GM23338 (cell line): ENCODE measurements at places on chromosomes 12 and 14. TPM values are rescaled to one million over a fixed set of nuclear protein-coding genes. Genes with fewer than 3 reads are reported as not detected.
A peak's percentile ranks its signal among the peaks of the same experiment; 100 is the strongest.

- H3K4me3 ChIP-seq, result no peak overlapping the region
- H3K27me3 ChIP-seq, result no peaks in the 10 kb centered on the region
- no peaks in the 10 kb centered on the region for H3K4me1 ChIP-seq
- no peak overlapping the region for H3K27ac ChIP-seq
- H3K36me3 ChIP-seq, result no peaks in the 10 kb centered on the region
Measured at GRCh38 chr14:61479746-61480502, 158.5 kb downstream of the PRKCH start.

DNA sequence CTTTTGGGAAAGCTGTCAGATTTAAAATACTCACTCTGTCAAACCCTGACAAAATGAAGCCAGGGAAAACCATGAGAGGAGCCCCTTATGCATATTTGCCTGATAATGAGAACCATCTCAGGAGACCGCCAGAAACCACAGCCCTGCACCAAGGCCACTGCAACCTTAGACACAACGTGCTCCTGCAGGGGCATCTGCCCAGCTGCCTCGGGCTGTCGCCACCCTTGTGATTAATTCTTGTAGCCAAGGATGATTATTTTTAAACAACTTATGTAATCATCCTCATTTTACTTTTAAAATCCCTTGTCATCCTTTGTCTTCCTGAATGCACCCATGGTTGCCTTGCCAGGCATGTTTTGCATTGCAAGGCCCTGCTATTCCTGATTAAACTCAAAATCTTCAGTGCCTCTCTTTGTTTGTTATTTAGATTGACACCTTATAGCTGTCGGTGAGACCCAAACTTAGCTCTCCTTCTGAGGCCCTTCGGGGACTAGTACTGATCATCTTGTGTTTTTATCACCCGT, 766.4 kb upstream of the TMEM132C start:
- H3K4me1 ChIP-seq, result no peaks in the 10 kb centered on the region; the same call in 1 of the 2 replicates
- H3K36me3 ChIP-seq, result no peaks in the 10 kb centered on the region; the same call in 1 of the 2 replicates
- H3K27ac ChIP-seq, result no peak overlapping the region
- DNase-seq, result no peak

- no peaks in the 10 kb centered on the region for H3K4me1 ChIP-seq
- no peak for DNase-seq
- H3K4me3 ChIP-seq, result no peak overlapping the region
Measured at GRCh38 chr14:98954349-98955000, 317.5 kb downstream of the BCL11B start.

DNA sequence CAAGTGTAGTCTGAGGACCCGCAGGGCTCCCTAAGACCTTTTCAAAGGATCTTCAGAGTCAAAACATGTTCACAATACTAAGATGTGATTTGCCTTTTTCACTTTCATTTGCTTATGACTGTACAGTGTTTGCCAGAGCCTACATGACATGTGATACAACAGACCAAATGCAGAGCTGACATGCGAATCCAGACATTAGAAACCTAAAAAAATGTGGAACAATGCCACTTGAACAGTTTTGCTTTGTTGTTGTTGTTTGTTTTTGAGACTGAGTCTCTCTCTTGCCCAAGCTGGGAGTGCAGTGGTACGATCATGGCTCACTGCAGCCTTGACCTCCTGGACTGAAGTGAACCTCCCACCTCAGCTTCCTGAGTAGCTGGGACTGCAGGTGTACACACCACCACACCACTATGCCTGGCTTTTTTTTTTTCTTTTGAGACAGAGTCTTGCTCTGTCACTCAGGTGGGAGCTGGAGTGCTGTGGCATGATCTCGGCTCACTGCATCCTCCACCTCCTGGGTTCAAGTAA, 5.3 kb upstream of the RAB35 start:
- DNase-seq, result no peak
- no peaks in the 10 kb centered on the region for H3K27me3 ChIP-seq
- H3K4me1 ChIP-seq, result peaks cover 10% of the 10 kb centered on the region
- no peak overlapping the region; the same call in 1 of the 2 replicates for H3K27ac ChIP-seq

- H3K27me3 ChIP-seq, result no peaks in the 10 kb centered on the region
- no peak overlapping the region for H3K4me3 ChIP-seq
- no peak for DNase-seq
- peaks cover 6% of the 10 kb centered on the region; the same call in 1 of the 2 replicates for H3K36me3 ChIP-seq
- H3K27ac ChIP-seq, result no peak overlapping the region
Measured at GRCh38 chr14:74195623-74196022, 43.6 kb upstream of the VSX2 start.

- DNase-seq, result no peak
- H3K36me3 ChIP-seq, result no peaks in the 10 kb centered on the region
- H3K4me1 ChIP-seq, result no peaks in the 10 kb centered on the region
- no peak overlapping the region for H3K27ac ChIP-seq
- H3K4me3 ChIP-seq, result no peak overlapping the region
Measured at GRCh38 chr12:42213023-42213422, 25.0 kb downstream of the YAF2 start.

- no peak overlapping the region for H3K4me3 ChIP-seq
- H3K4me1 ChIP-seq, result peaks cover 57% of the 10 kb centered on the region
- no peaks in the 10 kb centered on the region for H3K27me3 ChIP-seq
- H3K27ac ChIP-seq, result peak overlapping the region; percentile 84; the same call in 1 of the 2 replicates
Measured at GRCh38 chr14:81313775-81314429, 86.2 kb downstream of the STON2 start.

Gene SPIC
- polyA plus RNA-seq, result not detected in 2 replicates

Gene KRT85
- polyA plus RNA-seq, result not detected in 2 replicates

Gene PLEK2
- 0.61 and 2.2 TPM in 2 replicates for polyA plus RNA-seq

Gene AQP6
- 0.08 TPM in 1 of 2 replicates, not detected in the other for polyA plus RNA-seq

Gene LRTM2
- polyA plus RNA-seq, result 0.08 TPM in 1 of 2 replicates, not detected in the other

Gene FAM222A
- 0.78 and 0.85 TPM in 2 replicates for polyA plus RNA-seq
